Activated CD4-positive, CD25-positive, alpha-beta regulatory T cell treated with anti-CD3 and anti-CD28 coated beads, Interleukin-2, amount 50 U/mL, for 16 hours (primary cell): ENCODE measurements at places on chromosomes 13 and 19.

GRCh38 chr19:53010494-53010893 lies 3.2 kb upstream of the ERVV-1 start:
- no peak for DNase-seq

DNA sequence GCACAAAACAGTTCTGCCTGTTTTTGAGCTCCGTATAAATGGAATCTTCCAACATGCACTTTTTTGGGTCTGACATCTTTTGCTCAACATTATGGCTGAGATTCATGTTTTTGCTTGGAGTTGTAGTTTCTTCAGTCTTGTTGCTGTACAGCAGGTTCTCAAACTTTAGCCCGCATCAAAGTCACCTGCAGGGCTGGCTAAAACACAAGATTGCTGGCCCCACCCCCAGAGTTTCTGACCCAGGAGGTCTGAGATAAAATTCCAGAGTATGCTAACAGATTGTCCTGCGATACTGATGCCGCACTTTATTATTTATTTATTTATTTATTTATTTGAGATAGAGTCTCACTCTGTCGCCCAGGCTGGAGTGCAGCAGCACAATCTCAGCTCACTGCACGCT lies 79.8 kb upstream of the WASF3 start:
- DNase-seq, result no peak

DNA sequence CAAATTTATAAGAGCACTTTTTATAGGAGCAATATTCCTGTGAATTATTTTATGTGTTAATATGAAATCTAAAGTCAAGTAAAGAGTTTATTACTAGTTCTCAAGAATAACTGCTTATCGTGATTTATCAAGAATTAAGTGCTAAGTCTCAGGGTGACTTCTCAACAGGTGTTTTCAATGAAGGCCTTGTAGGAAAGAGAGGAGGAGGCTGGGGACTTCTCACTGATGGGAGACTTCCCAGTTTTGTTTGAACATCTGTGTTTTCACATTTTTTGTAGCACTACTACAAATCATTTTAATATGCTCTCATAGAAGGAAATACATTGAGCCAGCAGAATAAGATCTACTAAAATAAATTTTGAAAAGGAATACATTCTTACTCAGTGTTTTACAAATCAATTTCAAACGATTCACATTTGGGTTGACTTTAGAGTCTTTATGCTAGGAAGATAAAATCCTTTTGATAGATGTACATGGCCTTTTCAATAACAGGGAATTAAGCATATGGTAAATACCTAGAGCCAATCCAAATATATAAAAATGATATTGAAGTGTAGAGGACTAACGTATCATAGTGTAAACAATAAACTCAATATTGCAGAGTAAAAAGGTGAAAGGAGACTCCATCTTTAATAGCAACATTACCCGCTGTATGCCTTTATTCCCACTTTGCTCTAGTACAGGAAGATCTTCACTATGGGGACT lies 6.8 kb downstream of the PCDH17 start:
- no peak for DNase-seq

DNA sequence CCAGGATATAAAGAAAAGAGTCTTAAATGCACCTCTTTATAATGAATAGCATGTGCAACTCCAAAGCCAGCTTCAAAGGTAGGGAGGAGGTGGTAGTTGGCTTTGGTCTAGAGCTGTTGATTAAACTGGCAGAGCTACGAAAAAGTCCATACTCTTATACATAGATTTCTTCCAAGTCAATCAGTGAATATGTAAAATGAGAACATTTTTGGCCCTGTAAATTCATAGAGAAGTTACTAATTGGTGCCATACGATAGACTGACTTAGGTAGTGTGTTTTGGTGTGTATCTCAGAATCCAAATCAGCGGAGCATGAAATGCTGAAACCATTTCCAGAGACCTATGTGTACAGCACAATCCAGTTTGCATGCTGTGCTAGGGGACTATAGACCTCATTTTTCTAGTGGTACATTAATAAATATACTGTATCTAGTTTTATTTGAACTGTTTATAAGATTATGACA lies 17.1 kb upstream of the DPY19L3 start:
- DNase-seq, result no peak

- DNase-seq, result no peak
Measured at GRCh38 chr19:10915130-10916091, 13.0 kb downstream of the YIPF2 start.

- DNase-seq, result no peak
Measured at GRCh38 chr13:91144054-91144453, 203.4 kb upstream of the MIR17HG start.

DNA sequence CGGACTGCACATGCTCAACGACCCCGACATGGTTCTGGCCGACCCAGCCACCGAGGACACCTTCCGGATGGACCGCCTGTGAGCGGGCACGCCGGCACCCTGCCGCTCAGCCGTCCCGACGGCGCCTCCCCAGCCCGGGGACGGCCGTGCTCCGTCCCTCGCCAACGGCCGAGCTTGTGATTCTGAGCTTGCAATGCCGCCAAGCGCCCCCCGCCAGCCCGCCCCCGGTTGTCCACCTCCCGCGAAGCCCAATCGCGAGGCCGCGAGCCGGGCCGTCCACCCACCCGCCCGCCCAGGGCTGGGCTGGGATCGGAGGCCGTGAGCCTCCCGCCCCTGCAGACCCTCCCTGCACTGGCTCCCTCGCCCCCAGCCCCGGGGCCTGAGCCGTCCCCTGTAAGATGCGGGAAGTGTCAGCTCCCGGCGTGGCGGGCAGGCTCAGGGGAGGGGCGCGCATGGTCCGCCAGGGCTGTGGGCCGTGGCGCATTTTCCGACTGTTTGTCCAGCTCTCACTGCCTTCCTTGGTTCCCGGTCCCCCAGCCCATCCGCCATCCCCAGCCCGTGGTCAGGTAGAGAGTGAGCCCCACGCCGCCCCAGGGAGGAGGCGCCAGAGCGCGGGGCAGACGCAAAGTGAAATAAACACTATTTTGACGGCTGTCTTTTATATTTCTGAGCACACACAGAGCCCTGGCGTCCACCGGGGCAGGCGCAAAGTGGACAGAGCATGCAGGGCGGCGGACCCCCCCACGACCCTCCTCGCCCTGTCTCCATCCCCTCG lies 13.6 kb downstream of the COMP start:
- DNase-seq, result no peak

- DNase-seq, result no peak
Measured at GRCh38 chr13:29457299-29457698, 138.2 kb downstream of the SLC7A1 start.

DNA sequence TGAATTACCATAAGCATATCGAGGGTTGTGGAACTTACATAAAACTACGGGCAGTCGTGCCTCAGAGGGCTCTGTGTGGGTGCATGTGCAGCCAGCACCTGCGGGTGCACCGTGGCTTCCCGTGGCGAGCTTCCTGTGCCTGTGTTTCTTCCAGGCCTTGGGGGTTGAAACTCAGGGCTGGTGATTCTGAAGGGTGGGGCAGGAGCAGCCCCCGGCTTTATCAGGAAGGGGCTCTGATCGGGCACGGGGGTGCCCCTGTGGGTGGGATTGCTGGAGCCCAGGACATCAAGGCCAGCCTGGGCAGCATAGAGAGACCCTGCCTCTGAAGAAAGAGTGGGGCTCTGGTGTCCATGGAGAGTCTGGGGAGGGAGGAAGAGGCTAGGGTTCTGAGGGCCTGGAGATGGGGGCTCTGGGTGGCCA lies 11.1 kb downstream of the ATP4B start:
- DNase-seq, result no peak

DNA sequence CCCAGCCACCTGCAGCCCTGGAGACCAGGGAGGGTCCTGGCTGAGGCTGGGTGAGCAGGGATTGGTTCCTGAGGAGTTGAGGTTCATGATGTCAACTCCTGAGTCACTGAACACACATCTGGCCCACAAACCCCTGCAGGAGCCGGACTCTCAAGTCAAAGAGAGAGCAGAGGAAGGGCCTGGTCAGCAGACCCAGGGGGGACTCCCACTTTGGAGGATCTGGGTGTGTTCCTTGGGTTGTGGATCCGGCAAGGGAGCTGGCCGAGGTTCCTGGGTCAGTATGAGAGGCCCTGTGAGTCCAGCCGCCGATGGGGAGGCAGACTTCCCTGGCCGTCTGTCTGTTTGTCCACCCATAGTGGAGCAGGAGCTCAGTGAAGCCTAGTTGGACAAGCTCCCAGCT lies 4.0 kb downstream of the SLC7A10 start:
- DNase-seq, result no peak

GRCh38 chr19:35110974-35111373 lies 4.6 kb upstream of the FXYD3 start:
- DNase-seq, result no peak

DNA sequence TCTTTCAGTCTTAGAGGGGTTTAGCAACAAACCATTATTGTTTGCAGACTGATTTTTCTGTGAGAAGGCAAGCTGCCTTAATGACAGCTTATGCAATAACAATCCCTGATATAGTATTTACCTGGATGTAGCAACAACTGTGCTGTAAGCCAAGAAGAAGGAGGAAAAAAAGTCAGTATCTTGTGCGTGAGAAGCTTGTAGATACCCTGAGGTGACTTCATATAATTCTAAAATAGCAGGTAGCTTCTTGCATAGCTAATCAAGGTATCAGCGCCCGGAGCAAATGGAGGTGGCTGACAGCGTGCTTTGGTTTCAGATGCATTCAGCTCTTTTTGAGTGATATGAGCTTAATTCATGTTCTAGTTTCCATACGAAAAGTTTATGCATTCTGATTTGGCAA lies 309.8 kb downstream of the KLF5 start:
- DNase-seq, result no peak

- no peak for DNase-seq
Measured at GRCh38 chr13:46360604-46361003, 26.4 kb downstream of the RUBCNL start.

GRCh38 chr19:14434543-14435319 lies 1.6 kb downstream of the PKN1 start:
- DNase-seq, result no peak

DNA sequence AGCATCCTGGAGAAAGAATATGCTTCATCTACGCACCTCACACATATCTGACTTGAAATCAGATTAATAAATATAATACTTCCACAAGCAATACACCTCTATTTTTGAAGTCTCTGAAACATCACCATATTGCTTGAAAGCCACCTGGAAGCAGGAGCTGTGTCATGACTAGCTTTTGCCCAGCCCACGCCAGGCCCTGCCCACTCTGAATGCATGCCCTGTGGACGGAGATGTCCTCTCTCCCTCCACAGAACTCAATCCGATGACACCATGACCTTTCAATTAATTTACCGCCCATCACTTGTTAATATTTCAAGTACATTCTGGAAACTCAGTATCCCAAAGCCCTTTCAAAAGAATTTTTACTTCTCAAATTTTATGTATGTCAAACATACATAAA lies 108.0 kb downstream of the TBC1D4 start:
- DNase-seq, result no peak

- no peak for DNase-seq
Measured at GRCh38 chr13:38147050-38147449, 202.6 kb upstream of the UFM1 start.

DNA sequence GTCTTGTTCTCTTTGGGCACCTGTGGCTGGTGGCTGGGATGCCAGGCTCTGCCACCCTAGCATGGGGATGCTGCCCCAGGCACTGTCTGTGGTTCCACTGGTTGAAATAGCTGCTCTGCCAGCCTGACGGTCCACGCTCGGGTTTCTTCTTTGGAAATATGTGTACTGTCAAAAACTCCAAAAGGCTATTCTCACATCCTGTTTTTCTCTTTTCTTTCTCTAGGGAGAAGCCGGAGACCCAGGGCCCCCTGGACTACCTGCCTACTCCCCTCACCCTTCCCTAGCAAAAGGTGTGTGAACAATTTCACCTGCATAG lies 115.0 kb downstream of the RAB20 start:
- DNase-seq, result no peak

DNA sequence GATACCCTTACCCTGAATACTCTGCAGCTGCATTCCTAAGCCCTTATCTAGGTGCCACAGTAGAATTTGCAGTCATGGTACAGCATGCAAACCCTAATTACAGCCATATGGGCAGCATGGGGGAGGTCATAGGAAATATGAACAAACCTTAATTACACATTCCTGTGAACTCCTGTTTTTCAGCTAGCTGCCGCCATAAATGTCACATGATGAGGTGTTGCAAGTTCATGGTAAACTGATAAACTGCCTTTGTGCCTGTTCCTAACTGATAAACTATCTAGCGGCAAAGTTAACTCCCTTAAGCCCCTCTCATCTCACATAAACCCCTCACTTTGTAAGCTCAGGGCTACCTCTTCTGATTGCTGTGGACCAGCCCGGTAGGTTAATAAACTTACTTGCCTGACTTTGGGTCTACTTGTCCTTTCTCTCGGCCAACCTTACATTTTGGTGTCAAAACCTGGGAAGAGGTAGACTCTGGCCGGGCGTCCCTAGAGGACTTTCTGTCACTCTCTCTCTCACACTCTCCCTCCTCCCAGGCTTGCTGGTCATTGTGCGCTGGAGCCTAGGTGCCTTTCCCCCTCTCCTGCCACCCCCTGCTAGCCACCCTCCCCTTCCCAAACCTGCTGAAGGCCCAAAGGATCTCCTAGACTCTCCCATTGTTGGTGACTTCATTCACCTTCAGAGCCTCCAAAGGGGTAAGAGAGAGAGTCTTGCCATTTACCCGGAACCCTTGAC lies 43.3 kb downstream of the ZNF93 start:
- DNase-seq, result no peak

DNA sequence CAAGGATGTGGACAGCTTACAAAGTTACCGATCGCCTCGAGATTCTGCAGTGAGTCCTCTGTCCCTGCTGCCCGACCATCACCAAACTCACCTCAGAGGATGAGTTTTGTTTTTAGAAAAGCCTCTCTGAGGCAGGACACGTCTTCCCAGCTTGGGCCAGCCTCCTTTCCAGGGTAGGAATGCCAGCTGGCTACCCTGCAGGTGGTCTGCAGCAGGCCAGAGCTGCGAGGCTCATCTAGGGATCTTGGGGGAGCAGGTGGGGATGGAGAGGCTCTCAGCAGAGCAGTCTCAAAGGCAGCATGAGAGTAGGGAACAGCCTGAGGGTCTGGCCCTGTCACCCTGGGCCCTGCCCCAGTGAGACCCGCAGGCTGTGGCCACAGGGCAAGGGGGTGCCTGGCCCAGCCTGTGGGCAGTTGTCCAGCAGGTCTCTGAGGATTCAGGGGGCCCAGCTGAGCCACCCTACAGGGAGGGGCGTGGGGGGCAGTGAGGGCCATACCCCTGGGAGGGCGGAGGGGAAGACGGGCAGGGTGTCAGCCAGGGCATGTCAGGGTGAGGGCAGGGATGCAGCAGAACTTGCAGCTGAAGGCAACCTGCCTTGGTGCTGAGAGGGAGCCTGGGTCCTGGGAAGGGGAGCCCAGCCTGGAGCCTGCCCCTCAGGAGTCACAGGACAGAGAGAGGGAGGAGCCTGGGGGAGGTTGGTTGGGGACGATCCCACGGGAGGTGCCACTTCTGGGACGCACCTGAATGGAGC lies 57.3 kb upstream of the TPM4 start:
- no peak for DNase-seq

DNA sequence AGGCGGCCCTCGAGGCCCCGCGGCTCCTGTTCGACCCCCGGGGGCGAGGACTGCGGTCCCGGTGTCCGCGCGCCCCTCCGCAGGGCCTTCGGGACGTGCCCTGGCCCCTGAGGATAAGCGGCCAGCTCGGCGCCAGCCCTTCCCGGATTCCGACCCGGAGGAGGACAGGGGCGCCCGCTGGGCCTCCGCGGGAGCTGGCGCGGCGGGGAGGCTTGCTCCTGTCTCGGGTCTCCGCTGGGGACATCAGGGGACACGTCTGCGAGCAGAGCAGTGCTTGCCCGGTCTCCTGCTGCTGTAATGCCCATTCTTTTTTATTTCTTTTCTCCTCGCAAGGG lies 829 bp downstream of the B3GLCT start:
- DNase-seq, result peak; percentile 4

GRCh38 chr19:56152644-56153043 lies 11.6 kb downstream of the ZNF444 start:
- DNase-seq, result no peak

- DNase-seq, result no peak
Measured at GRCh38 chr13:70612881-70613280, 504.6 kb upstream of the KLHL1 start.
